ENCODE measurements at places on chromosomes 7 and 10. TPM values are rescaled to one million over a fixed set of nuclear protein-coding genes. Genes with fewer than 3 reads are reported as not detected.

DNA sequence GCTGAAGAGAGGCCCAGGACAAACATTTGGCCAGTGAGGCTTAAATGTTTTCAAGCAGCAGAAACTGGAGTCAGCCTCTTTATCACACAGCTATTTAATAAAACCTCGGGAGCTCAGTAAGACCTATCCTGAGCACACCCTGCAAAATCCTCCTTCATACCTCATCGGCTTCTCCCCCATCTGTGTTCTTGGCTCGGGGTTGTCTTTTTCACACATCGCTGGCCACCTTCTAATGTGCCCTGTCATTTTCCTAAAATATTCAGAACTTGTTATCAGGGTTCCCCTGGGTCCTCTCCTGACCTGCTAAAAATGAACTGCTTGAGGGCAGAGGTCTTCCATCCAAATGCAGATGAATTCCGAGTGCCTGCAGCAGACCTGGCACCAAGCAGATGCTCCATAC lies 310.3 kb upstream of the AKR1E2 start:
- no peak for DNase-seq

DNA sequence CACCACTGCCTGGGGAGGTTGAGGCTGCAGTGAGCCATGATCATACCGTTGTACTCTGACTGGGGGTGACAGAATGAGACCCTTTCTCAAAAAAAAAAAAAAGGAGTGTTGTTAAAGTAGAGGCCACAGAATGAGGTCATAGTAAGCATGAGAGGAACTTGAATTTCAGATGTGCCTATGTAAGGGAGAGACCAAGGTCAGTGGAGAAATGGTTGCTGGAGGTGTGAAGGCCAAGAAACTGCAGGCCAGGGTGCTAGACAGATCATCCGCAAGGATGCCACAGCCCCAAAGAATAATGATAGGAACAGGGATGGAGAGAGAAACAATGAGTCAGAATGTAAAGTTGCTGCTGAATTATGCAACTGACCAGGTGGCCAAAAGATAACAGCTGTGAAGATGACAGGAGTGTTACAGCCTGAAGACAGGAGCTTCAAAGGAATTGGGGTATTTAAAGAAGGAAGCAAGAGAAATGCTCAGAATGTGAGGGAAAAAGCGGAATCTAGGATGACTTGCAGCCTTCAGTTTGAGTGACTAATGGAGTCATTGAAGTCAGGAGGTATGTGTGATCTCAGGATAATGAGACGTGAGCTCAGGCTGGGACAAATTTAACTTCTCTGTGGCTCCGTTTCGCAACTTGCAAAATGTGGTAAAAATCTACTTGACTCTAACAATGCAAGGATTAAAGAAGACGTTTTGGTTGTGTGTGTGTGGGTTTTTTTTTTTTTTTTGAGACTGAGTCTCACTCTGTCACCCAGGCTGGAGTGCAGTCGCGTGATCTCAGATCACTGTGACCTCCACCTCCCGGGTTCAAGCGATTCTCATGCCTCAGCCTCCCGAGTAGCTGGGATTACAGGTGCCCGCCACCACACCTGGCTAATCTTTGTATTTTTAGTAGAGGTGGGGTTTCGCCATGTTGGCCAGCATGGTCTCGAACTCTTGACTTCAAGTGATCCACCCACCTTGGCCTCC lies 22.2 kb downstream of the TYW1B start:
- no peak for DNase-seq

GRCh38 chr10:113019096-113019495 lies 69.0 kb downstream of the TCF7L2 start:
- DNase-seq = no peak

GRCh38 chr10:96446966-96447596 lies 66.6 kb downstream of the TLL2 start:
- no peak for DNase-seq

DNA sequence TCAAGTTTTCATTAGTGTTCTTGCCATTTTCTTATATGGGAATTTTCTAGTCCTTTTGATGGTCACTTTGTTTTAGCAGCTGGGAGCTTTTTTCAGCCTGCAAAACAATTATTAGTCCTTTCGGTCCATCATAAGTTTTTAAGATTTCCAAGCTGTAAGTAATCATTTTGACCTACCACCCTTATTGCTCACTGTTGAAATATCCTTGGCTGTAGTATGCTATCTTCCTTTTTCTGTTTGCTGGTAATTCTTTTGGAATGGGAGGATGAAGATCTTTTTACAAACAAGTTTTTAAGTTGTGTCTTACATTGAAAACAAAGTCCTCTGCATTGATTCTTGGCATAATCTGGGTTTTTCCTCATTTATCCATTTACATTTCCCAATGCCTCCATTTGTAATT lies 24.0 kb downstream of the BZW2 start:
- DNase-seq = no peak

DNA sequence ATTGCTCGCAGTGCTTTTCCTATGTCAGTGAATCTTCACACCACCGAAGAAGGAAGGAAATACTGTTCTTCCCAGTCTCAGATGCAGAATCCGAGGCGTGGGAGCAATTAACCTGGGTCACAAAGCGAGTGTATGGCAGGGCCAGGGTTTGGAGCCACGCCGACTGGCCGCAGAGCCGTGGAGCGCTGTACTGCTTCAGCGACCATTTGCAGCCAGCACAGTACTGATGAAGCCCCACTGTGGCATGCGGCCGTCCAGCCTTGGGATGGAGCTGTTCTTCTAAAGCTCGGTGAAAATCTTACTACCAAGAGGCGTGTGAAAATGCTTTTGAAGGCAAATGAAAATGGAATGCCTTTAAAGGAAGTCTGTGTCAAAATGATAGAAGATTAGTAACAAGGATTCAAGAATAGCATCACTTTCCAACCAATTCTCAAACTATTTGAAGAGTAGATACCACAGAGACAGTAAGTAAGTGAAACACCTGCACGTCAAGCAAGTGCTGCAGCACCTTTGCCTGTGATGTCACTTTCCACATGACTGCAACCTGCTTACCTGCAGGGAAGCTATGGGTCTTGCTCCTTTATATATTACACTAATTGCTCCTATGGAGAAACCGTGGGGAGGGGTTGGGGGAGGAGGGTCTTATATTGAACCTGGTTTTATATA lies 4.9 kb downstream of the PPP2R2D start:
- DNase-seq = no peak

DNA sequence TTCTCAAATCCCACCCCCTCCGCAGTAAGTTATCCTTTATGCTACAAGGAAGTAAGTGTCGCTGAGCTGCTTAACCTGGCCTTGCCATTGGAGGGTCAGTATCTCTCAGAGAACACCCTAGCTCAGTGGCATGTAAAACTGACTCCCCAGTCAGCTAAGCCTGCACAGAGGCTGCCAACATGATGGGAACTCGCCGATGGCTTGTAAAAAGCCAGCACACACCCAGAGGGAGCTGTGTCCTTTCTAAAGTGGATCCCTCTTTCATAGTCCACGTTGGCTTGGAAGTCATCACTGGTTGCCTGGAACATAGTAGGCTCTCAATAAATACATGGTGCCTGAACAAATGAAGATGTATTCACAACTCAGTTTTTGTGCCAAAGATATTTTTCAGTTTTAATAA lies 249.1 kb upstream of the YAE1 start:
- no peak for DNase-seq

The DDC gene
- total RNA-seq = not detected

The MACROH2A2 gene
- total RNA-seq = 8.2 TPM

DNA sequence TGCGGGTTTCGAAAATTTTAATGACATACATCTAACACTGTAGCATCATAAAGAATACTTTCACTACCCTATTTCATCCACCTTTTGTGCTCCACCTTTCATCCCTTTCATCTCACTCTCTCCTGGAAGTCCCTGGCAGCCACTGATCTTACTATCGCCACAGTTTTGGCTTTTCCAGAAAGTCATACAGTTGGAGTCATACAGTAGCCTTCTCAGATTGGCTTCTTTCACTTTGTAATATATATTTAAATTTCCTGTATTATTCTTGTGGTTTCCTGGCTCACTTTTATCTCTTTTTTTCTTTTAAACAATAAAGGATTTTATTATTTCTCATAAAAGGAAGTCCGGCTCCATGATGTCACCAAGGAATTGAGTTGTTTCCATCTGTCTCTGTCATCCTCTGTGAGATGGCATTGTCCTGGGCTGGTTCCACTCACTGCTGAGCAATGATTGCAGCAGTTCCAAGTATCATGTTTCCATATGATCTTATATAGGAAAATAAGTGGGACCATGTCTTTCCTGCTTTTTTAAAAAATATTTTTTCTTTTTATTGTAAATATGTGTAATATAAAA lies 626.3 kb downstream of the POM121L12 start:
- DNase-seq = no peak

The GATA3 gene
- not detected for total RNA-seq

- no peak for DNase-seq
Measured at GRCh38 chr10:29806350-29806788, 171.6 kb upstream of the SVIL start.

GRCh38 chr7:148967032-148967372 lies 61.3 kb downstream of the PDIA4 start:
- DNase-seq = no peak
